ENCODE measurements at places on chromosomes 13 and 19.

DNA sequence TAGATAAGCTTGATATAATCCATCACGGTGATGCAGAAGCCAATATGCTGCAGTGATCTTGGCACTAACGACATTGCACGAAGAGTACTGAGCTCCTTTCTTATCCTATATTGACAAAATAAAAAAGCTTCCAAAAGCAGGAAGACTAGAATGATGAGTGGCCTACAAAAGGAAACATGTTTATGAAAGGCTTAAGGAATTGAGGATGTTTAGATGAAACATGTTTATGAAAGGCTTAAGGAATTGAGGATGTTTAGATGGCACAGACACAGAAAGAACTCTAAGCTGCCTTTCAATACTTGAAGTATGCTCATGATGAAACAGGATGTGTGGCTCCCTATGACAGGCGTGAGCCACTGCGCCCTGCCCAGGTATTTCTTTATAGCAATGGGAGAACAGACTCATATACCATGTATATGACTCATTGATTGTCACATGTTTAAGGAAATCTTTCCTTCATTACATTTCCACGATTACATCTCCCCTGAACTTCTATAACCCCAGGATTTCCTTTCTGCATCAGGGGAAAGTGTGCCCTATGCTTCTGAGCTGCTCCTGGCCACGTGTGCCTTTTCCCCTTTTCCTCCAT lies 690.8 kb upstream of the ARGLU1 start:
- DNase-seq, result no peak

DNA sequence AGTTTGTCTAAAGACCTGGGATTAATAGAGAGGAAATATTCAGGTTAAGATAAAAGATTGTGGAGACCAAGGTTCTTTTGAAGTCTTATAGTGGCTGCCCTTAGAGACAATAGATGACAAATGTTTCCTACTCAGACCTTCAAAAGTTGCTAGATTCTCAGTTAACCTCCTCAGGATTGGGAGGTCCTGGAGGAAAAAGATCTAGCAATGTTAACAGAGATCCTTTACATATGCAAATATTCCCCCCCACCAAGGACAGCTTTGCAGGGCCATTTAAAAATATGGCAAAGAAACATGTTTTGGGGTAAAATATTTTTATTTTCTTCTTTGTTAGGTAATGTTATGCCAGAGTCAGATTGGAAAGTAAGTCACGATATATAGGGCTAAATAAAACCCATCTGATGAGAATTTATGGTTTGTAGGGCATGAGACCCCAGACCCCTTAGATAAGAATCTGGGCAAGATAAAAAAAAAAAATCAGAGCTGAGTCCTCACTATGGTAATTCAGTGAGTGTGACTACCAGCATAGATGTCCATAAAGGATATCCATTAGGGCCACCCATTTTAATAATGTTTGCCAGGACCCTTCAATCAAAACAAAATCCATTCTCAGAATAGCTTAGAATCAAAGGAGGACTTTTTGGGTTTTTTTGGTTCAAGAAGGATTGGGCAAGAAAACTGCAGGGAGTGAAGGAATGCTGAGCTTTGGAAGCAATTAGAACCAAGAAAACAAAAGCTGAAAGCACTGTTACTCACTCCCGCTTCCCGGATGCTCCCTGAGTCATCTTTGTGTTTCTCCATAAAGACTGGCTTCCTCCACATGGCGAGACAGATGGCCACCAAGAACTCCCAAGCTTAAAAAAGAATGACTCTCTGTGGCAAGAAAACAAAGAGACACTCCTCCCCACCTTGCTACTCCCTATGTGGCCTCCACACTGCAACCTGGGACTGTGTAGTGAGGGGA lies 28.2 kb downstream of the VSTM1 start:
- no peak for DNase-seq

DNA sequence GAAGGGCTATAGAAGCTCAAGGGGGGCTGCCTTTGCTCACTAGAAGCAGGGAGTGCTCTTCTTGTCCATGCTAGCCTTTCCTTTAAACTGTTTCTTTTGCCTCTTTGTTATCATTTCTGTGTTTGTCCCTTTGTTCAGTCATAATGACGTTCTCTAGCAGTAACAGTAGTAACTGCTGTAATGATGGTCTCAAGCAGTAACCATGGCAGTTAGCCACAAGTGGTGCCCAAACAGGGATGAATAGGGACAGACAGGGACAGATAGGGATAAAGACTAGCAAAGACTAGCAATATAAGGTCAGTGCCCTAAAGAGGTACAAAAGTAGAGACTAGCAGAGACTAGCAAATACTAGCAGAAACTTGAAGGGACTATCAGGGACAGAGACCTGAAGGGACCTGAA lies 869.0 kb upstream of the PRR20A start:
- no peak for DNase-seq

GRCh38 chr13:19993024-19993423 lies 34.5 kb downstream of the ZMYM2 start:
- no peak for DNase-seq

DNA sequence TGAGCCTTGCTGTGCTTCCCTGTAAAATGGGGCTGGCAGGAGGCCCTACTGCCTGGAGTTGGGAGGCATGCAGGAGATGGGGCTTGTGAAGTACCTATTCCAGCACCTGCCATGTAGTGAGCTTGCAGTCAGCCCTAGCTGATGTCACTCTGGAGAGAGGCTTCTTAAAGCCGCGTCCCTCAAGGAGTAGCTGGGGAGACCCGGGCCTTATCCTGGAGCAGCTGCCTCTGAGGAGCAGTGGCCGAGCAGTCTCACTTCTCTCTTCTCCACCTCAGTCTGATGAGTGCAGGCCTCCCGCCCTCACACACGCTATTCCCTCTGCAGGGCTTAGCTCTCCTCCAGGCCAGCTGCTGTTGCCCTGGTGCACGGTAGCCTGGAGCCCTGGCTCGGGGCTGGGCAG lies 18.0 kb downstream of the CLASRP start:
- no peak for DNase-seq
